A172 (cell line): ENCODE measurements at places on chromosomes 6 and 20.

GRCh38 chr6:76774781-76775384 lies 688.4 kb downstream of the HTR1B start:
- DNase-seq: no peak

DNA sequence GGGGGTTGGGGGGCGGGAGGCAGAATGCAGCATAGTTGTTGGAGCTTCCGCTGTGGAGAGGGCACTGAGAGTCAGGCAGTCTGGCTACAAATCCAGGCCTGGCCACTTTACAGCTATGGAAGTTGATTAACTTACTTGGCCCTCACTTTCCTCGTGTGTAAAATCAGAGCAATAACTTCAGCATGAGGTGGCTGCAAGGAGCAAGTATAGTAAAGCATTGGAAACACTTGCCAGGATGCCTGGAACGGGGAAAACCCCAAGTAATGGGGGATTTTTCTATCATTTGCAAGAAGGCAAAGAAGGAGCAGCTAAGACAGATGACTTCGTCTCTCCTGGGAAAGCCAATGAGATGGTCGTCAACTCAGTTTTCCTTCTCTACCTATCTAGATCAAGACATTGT lies 35.8 kb downstream of the AGPAT4 start:
- DNase-seq: no peak

GRCh38 chr6:133815313-133815712 lies 73.6 kb upstream of the TCF21 start:
- no peak for DNase-seq

- DNase-seq: no peak
Observed at GRCh38 chr6:102686461-102686860, 1293.0 kb downstream of the GRIK2 start.

DNA sequence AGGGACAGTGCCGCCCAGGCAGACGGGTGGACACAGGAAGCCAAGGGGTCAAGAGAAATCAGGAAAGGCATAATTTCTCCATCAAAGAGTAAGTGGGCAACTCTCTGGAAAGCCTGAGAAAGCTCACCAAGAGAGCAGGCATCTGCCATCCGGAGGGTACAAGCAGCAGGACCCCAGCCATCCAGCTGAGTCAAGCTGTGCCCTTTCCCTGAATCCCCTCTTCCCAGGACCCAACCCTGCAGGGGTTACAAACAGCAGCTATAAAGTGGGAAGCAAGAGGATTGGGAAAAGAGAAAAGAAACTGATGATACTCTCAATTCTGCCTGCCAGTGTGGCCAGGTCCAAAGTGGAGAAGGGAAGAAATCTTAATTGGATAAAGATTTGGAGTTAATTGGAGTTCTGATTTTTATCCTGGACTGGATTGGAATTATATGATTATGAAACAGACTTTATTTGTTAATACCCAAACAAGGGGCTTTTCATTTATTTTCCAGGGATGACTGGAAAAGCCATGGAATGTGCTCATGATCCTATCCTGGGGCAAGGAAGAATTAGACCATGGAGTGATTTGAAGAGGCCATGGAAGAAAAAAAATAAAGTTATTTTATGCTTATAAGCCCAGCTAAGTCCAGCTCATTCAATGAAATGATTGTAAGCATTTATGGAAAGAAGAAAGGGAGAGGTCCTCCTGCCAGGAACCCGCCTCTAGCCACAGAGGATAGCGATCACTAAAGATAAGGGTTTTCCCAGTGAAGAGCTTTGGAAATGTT lies 34.9 kb downstream of the NHLRC1 start:
- DNase-seq: no peak

GRCh38 chr20:64051561-64052325 lies 2.3 kb upstream of the SOX18 start:
- DNase-seq: no peak
